Brain (organoid and tissue), 16 donors: ENCODE measurements at places on chromosomes 2 and 18. TPM values are rescaled to one million over a fixed set of nuclear protein-coding genes. Genes with fewer than 3 reads are reported as not detected.

Gene PROM2
- polyA plus RNA-seq, result 1.7 TPM

Gene ADCY3
- polyA plus RNA-seq, result 37.4 TPM

Gene LYG1
- polyA plus RNA-seq, result 0.36 TPM

Gene ALPI
- polyA plus RNA-seq, result not detected

Gene DUSP28
- 6.3 TPM for polyA plus RNA-seq

Gene PAX8
- 2.4 TPM for polyA plus RNA-seq

Gene KHK
- 9.2 TPM for polyA plus RNA-seq

Gene COMMD1
- 44.8 TPM for polyA plus RNA-seq

Gene ZNF804A
- polyA plus RNA-seq, result 1.3 TPM

Gene MFSD6
- polyA plus RNA-seq, result 58.4 TPM

Gene SERPINB10
- polyA plus RNA-seq, result not detected

Gene HK2
- polyA plus RNA-seq, result 2.5 TPM

Gene IMMT
- 60.9 TPM for polyA plus RNA-seq

Gene CRIM1
- polyA plus RNA-seq, result 6.9 TPM

Gene PMAIP1
- polyA plus RNA-seq, result 7.5 TPM

Gene FAM237A
- not detected for polyA plus RNA-seq

Gene REG3G
- polyA plus RNA-seq, result not detected

Gene DSC3
- not detected for polyA plus RNA-seq

Gene CHRND
- not detected for polyA plus RNA-seq

Gene DCDC2C
- polyA plus RNA-seq, result not detected

Gene BOK
- 76.1 TPM for polyA plus RNA-seq

Gene DNER
- polyA plus RNA-seq, result 392 TPM

Gene MC2R
- polyA plus RNA-seq, result not detected

Gene SERPINB4
- polyA plus RNA-seq, result not detected

Gene NT5DC4
- polyA plus RNA-seq, result not detected

Gene RNF152
- 0.56 TPM for polyA plus RNA-seq

Gene PLEK
- polyA plus RNA-seq, result 2.0 TPM

Gene FOXD4L1
- polyA plus RNA-seq, result not detected

Gene UGT1A1
- not detected for polyA plus RNA-seq
